ENCODE measurements at places on chromosomes 3 and 15.

DNA sequence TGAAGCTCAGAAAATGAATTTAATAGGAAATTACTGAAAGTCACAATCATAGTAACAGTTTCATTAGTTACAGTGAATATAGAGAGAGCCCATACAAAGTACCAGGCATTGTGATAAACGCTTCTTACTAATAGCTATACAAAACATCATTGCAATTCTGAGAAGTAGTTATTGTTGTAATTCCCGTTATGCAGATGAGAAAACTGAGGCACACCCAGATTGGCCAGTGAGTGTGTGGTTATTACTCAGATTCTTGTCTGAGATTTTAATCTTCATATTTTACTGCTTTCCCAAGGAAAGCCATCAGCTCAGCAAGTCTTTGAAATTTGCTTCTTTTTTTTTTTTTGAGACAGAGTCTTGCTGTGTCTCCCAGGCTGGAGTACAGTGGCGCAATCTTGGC is 14.3 kb downstream of the FLNB start:
- DNase-seq: no peak

DNA sequence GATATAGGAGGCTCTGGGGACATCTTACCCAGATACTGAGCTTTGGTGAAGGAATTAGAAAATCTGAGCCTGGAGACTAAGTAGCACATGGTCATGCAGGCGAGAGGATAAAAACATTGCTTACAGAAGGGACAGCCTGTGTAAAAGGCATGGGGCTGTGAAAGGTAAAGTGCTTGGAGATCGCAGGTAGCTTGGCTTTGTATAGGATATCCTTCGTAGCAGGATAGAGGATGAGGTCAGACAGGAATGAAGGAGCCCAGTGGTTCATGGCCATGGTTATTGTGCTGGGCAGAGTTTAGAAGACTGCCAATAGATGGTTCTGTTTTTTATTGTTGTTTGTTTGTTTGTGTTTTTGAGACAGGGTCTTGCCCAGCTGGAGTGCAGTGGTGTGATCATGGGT is 82.5 kb downstream of the SLMAP start:
- no peak for DNase-seq

DNA sequence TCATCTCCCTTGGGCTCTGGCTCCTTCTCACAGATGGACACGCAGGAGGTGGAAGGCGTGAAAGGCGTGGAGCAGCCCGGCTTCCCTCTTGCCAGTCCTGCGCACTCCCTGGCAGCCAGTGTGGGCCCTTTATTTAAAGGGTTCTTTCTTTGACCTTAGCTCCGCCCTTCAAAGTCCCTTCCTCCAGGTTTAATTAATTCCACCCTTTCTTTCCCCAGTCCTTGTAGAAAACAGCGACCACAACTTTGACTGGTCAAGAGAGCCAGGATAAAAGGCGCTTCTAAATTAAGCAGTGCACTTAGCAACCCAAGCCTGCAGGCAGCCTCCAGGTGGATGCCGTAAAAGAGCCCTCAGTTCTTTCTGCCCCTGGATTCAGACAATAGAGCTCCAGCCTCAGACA is at the start of gene HDC:
Gene HDC, minus strand, starts transcription at position 107 of the 400 bp plus-strand sequence. Its CDS starts 103 bp downstream, at position 4.
- DNase-seq: no peak

DNA sequence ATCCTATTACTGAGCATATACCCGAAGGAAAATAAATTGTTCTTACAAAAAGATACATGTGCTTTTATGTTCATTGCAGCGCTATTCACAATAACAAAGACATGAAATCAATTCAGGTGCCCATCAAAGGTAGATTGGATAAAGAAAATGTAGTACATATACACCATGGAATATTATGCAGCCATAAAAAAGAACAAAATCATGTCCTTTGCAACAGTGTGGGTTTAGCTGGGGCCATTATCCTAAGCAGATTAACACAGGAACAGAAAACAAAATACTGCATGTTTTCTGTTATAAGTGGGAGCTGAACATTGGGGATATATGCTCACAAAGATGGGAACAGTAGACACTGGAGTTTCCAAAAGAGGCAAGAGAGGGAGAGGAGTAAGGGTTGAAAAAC is 42.5 kb downstream of the SGO1 start:
- DNase-seq: no peak

- no peak for DNase-seq
These were observed 3.6 kb downstream of the POLG start for GRCh38 chr15:89330881-89331595.

GRCh38 chr15:60345598-60345997 is 52.2 kb downstream of the ANXA2 start:
- DNase-seq: no peak

- no peak for DNase-seq
These were observed 30.9 kb downstream of the GOLM2 start for GRCh38 chr15:44319385-44319784.

DNA sequence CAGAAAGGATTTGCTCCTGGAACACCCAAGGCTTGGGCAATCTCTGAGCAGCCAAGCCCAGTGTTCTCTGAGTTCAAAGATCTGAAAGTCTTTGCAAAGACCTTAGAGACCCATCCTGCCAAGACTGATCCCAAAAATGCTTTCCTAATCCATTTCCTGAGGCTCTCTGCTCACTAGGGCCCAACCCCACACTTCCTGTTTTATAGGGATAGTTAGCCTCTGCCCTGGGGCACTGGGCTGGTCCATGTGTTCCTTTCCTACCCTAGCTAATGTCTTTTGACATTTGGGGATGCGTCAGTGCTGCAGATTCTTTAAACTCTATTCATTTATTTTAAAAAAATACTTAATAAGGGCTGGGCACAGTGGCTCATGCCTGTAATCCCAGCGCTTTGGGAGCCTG is 372.7 kb downstream of the ROBO2 start:
- no peak for DNase-seq

- no peak for DNase-seq
These were observed 25.1 kb downstream of the FSTL1 start for GRCh38 chr3:120425572-120426250.

DNA sequence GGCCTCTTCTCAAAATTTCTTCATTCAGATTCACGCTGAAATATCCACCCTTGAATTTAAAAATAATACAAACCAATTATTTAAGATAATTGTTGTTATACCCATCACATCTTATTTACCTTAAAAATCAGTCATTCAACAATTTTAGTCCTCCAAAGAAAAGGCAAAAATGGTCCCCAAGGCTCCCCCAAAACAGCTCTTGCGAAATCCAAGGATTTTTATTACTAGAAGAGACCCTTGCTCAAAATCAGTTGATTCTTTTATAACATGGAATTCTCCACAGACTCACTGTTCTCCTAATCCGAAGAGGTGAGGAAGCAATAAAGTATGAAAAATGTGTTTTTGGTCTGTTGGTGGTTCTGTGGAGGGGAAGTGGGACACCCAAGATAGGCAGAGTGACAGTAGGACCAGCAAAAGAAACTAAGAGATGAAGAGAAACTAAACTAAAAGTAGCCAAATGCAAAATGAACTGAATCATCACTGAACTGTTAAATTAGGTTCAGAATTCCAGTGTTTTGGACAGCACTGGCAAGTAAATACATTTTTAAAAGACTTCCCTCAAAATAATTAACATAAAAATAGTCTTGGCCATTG is 19.1 kb upstream of the PLCH1 start:
- DNase-seq: no peak

GRCh38 chr3:81293156-81293555 is 468.3 kb downstream of the GBE1 start:
- DNase-seq: no peak

DNA sequence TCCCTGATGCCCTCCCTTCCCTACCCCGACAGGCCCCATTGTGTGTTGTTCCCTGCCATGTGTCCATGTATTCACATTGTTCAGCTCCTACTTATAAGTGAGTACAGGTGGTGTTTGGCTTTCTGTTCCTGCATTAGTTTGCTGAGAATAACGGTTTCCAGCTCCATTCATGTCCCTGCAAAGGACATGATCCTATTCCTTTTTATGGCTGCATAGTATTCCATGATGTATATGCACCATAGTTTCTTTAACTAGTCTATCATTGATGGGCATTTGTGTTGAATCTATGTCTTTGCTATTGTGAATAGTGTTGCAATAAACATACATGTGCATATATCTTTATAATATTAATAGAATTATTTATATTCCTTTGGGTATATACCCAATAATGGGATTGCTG is 52.1 kb upstream of the TNFSF10 start:
- DNase-seq: no peak

- no peak for DNase-seq
These were observed 13.8 kb downstream of the MUC13 start for GRCh38 chr3:124920718-124921117.

GRCh38 chr15:25065286-25065685 is 110.5 kb downstream of the SNRPN start:
- DNase-seq: no peak

DNA sequence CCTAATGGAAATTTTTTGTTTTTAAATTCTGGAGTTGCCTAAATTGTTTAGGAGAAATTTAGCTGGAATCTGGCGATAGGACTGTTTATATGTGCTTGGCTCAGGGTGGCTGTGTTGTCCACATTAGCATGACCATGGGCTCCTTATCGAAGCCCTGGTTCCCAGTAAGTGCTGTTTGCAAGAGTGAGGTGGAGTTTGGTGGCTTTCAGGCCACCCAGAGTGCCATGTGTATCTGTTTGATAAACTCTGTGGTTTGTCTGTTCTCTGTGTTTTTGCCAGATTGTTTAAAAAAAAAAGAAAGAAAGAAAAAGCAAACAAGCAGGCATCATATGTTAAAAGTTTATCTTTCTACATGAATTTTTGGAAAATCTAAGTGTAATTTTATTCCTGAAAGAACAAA is 51.5 kb downstream of the PLCL2 start:
- DNase-seq: no peak

DNA sequence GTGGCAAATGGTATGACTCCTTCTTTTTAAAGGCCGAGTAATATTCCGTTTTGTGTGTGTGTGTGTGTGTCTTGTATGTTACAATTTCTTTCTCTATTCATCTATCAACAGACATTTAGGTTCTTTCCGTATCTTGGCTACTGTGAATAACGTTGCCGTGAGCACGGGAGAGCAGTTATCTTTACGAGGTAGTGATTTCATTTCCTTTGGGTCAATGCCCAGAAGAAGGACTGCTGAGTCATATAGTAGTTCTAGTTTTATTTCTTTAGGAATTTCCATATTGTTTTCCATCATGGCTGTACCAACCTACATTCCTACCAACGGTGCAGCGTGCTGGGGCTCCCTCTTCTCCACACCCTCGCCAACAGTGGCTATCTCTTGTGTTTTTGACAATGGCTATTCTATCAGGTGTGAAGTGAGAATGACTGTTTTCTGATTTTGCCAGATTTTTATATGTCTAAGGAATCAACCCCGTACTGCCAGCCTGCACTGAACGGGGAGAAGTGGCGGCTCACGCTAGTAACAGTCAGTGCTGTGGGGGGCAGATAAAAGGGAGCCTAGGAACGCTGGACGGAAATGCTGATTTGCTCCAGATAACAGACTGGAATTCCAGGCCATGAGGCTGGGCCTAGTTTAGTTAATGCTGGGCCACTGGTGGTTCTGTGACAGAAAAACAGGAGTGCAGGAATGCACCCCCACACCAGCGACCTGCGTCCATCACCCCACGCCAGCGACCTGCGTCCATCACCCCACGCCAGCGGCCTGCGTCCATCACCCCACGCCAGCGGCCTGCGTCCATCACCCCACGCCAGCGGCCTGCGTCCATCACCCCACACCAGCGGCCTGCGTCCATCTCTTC is 168.1 kb downstream of the XXYLT1 start:
- no peak for DNase-seq

DNA sequence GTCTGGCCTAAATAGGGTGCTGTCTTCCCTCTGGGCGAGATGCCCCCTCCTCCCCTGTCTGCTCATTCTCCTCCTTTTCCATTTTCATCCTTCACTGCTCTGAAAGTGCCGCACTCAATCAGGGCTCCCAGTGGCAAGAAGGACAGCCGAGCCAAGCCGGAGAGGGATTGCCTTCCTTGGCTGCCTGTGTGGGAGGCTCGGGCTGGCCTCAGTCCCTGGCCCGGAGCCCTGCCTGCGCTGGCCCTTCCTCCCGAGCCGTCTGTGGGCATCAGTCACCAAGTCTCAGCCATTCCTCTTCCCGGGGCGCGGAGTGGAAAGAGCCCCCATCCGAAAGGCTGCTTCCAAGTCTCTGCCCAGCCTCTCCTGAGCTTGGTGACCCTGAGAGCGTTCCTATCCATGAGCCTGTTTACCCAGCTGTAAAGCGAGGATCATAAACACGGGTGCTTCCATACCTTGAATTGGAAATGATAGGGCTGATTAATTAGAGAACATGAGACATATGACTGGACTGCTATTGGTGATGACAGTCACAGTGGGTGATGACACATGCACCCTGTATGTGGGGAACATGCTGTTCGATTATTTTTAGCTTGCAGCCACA is 59.1 kb upstream of the TLE3 start:
- no peak for DNase-seq

- no peak for DNase-seq
These were observed 42.0 kb upstream of the CGNL1 start for GRCh38 chr15:57334257-57334656.

GRCh38 chr3:102230057-102230456 is 204.8 kb upstream of the ZPLD1 start:
- no peak for DNase-seq

- DNase-seq: no peak
These were observed 95.2 kb downstream of the SEMA6D start for GRCh38 chr15:47812470-47812999.

DNA sequence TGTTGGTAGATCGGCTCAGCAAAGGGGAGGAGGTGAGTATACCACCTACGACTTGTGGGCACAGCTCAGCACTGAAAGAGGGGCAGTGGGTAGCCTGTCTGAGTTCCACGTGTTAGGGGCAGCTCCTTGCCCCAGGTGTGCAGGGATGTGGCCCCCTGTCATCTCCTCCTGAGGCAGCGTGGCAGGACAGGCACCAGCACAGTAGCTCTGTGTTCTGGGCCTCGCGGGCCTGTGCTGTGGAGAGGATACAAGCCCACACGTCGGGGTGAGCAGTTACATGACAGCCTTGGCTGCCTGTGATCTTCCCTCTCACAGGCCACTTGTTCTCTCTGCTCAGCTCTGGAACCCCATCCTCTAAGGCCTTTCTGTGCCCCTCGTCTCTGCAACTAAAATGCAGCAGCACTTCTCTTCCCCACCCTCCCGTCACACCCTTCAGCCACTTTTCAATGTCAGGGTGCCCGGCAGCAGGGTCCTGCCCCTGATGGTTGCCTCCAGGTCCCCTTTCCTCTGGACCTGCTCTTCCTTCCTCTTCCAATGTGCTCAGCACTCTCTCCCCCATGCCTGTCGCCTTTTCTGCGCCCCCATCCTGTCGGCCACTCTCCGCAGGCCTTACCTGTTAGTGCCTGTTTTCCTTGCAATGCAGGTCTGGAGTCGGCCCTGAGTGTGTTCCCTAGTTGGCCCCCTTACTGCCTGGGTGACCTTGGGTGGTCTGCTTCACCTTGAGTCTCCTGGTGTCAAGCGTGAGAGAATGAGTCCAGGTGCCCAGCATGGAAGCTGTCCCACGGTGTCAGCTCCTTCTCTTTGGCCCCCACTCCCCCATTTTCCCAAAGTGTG is 18.2 kb upstream of the CPNE9 start:
- no peak for DNase-seq

DNA sequence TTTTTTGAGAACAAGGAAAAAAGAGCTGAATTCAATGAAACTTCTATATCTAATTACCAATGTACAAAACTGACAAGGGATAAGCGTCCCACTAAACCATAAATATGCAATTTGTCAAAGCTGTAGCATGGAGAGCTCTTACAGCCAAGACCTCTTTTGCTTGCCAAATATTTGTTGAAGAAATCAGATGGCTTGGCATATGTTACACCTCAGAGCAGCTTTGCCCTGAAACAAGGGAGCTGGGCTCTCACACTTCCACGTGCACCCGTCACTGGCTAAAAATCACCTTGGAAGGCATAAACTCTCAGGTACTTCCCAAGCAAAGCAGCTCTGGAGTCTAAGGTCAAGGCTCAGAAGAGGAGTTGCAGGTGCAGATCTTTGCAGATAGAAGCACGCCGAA is 324.7 kb upstream of the SLCO3A1 start:
- DNase-seq: no peak

Measured in stimulated activated CD4-positive, alpha-beta T cell treated with anti-CD3 and anti-CD28 coated beads, TNF-alpha, amount 100 ng/mL, for 4 hours (primary cell).